Breast epithelium (tissue), 4 donors: ENCODE measurements at places on chromosomes 6 and 20. TPM values are rescaled to one million over a fixed set of nuclear protein-coding genes. Genes with fewer than 3 reads are reported as not detected.

DNA sequence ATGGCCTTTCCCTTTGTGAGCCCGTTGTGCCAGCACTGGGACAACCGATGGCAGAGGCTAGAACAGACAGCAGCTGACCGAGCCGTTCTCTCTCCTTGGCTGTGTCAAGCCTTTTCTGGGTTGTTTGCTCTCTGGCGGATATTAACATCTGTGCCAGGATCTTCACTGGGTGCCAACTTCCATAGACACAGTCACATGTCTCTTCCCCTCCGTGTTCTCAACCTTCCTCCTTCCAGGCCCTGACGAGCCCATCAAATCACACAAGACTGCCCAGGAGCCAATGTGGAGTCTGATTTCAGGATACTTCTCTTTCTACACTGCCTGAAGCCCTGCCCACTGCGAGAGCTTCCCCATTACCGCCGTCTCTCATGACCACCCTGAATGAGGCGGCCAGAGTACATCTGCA lies 111.0 kb upstream of the RALGAPA2 start:
- no peak for DNase-seq
- H3K4me3 ChIP-seq: no peak overlapping the region
- no peak overlapping the region for H3K27ac ChIP-seq
- no peaks in the 10 kb centered on the region for H3K27me3 ChIP-seq
- no peaks in the 10 kb centered on the region for H3K36me3 ChIP-seq
- no peaks in the 10 kb centered on the region for H3K4me1 ChIP-seq

DNA sequence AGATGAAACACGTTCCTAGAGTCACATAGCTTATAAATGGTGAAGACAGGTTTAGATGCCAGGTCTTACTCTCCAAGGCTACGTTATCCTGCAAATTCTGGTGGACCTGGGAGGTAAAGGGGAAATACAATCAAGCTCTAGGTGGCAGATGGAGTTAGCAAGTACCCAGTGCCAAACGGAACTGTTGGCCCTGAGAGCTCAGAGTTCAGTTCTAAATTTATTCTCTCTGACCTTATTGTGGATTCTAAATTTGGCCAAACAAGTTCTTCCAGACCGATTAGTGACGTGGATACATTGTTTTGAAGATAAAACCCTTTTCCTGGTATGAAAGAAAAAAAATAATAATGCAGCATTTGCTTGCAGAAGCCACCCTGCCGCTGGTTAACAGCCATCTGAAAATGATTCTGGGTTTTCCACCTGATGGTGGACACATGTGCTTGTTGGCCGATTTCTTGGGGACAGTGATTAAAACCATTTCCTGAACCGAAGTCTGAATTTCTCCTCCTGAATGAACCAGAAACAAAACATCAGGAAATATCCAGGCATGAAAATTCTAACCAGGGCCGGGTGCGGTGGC lies 32.5 kb downstream of the RIPOR3 start:
- H3K4me1 ChIP-seq: peaks cover 18% of the 10 kb centered on the region
- H3K27ac ChIP-seq: peak overlapping the region; percentile 92
- no peak for DNase-seq
- no peaks in the 10 kb centered on the region for H3K27me3 ChIP-seq
- H3K36me3 ChIP-seq: no peaks in the 10 kb centered on the region

DNA sequence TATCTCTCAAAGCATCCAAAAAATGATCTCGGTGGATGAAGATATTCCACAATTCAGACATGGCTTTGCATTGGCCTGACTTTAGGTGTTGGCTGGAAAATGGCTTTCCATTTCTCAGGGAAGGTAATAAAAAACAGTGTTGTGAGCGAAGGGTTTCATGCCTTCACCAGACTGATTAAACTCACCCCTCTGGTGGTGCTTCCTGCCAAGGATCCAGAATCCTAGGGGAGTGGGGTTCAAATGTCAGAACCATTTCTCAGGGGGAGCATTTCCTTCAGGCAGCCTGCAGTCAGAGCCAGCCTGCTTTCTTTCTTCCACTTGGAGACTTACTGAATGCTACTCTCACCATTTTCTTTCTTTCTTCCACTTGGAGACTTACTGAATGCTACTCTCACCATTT lies 45.7 kb upstream of the SMIM28 start:
- H3K27ac ChIP-seq: no peak overlapping the region
- DNase-seq: no peak

GRCh38 chr6:37667050-37667814 lies 30.5 kb downstream of the MDGA1 start:
- no peak overlapping the region for H3K4me3 ChIP-seq
- no peaks in the 10 kb centered on the region for H3K4me1 ChIP-seq
- DNase-seq: no peak
- H3K36me3 ChIP-seq: no peaks in the 10 kb centered on the region

- H3K27ac ChIP-seq: no peak overlapping the region
- no peak for DNase-seq
- no peaks in the 10 kb centered on the region for H3K4me1 ChIP-seq
- peaks cover 10% of the 10 kb centered on the region for H3K36me3 ChIP-seq
- H3K27me3 ChIP-seq: no peaks in the 10 kb centered on the region
Observed at GRCh38 chr6:70586114-70586513, 19.4 kb downstream of the SDHAF4 start.

The XKR7 gene
- not detected for total RNA-seq

DNA sequence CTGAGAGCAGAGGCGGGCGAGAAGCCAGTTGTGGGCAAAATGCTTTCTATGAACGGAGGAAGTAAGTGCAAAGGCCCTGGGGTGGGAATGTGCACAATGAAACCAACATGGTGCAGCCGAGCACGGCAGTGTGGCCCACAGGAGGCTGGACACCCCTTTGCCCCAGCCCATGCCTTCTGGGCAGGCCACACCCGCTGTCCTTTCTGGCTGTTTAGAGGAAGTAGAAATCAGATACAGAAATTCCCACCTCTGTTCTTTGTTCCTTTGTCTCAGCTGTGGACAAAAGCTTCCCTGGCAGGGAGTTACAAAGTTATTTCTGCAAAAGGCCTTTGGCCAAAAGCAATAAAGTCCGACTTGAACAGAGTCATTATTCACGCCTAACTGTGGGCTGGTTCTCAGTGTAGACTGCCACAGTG lies 11.9 kb downstream of the SULF2 start:
- no peaks in the 10 kb centered on the region for H3K36me3 ChIP-seq
- no peaks in the 10 kb centered on the region for H3K27me3 ChIP-seq
- no peak for DNase-seq
- peak overlapping the region; percentile 77 for H3K27ac ChIP-seq
- peak overlapping the region; percentile 43 for H3K4me3 ChIP-seq

GRCh38 chr6:39224523-39225182 lies 4.6 kb downstream of the KCNK5 start:
- H3K4me1 ChIP-seq: no peaks in the 10 kb centered on the region
- H3K36me3 ChIP-seq: no peaks in the 10 kb centered on the region
- DNase-seq: no peak
- H3K4me3 ChIP-seq: no peak overlapping the region

DNA sequence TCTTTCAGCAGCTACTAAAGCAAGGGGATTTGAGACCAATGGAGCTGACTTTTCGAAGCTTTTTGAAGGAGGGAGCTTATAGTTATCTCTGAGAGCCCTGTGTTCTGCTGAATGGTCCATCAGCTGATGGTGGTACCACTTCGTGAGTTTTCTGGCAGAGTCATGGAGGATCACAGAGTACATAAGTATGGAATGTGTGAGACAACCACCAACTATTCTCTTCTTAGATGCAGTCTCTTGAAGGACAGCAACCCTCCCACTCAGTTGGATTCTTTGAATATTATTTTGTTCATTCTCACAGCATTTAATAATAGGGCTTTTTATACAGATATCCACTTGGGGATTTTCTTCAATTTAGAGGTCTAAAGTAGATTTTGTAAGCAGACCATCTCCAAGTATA lies 75.3 kb downstream of the ELOVL2 start:
- no peak overlapping the region for H3K27ac ChIP-seq
- H3K27me3 ChIP-seq: no peaks in the 10 kb centered on the region
- no peaks in the 10 kb centered on the region for H3K36me3 ChIP-seq
- no peak overlapping the region for H3K4me3 ChIP-seq
- DNase-seq: no peak

The TMEM170B gene
- total RNA-seq: 15.2 TPM

- no peaks in the 10 kb centered on the region for H3K36me3 ChIP-seq
- H3K4me1 ChIP-seq: peaks cover 8% of the 10 kb centered on the region
- peak overlapping the region; percentile 46 for H3K27ac ChIP-seq
- no peak overlapping the region for H3K4me3 ChIP-seq
Observed at GRCh38 chr6:136284909-136285308, 4.7 kb downstream of the BCLAF1 start.

DNA sequence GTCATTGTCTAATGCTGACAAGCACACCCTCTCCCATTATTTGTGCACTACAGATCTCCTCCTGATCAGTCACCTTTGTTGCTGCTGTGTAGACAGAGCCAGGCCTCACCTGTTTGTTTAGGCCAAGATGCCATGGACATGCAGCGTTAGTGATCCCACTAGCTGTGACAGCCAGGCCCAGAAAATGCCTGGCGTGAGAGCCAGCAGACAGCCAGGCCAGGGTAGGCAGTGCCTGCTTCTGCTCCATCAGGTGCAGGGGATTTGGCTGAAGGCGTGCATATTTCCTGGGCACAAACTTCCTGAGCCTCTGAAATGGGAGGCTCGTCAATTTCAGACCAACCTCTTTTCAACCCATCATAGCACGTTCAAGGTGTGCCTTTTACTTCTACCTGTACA lies 27.3 kb downstream of the MANBAL start:
- H3K4me1 ChIP-seq: peaks cover 11% of the 10 kb centered on the region
- peak overlapping the region; percentile 95 for H3K27ac ChIP-seq
- no peak overlapping the region for H3K4me3 ChIP-seq
- H3K36me3 ChIP-seq: no peaks in the 10 kb centered on the region
- no peaks in the 10 kb centered on the region for H3K27me3 ChIP-seq

DNA sequence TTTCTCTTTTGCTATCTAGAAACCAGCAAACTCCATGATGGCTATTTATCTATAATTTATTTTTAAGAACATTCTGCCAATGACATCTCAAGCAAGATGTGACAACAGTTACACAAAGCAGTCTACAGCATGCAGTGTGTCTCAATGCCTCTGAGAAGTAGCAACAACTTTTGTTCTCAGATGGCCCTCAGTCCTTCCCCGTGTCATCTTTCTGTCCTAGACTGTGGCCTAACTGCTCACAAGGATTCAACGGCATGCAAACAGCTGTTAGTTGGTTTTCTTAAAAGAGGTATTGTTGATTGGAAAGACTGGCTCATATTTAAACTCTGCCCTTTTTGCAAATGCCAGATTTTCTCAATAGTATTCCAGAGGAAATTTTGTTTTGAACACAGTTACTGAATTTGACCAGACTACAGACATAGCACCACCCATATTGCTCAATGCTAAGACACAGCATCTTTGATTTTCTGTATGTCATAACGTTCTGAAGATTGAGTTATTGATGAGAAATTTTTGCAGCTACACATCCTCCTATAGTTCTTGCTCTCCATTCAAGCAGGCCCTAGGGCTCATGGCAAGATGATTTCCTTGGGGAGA lies 26.1 kb upstream of the F13A1 start:
- H3K27me3 ChIP-seq: no peaks in the 10 kb centered on the region
- no peaks in the 10 kb centered on the region for H3K36me3 ChIP-seq
- no peak overlapping the region for H3K4me3 ChIP-seq
- H3K27ac ChIP-seq: no peak overlapping the region
- H3K4me1 ChIP-seq: no peaks in the 10 kb centered on the region

DNA sequence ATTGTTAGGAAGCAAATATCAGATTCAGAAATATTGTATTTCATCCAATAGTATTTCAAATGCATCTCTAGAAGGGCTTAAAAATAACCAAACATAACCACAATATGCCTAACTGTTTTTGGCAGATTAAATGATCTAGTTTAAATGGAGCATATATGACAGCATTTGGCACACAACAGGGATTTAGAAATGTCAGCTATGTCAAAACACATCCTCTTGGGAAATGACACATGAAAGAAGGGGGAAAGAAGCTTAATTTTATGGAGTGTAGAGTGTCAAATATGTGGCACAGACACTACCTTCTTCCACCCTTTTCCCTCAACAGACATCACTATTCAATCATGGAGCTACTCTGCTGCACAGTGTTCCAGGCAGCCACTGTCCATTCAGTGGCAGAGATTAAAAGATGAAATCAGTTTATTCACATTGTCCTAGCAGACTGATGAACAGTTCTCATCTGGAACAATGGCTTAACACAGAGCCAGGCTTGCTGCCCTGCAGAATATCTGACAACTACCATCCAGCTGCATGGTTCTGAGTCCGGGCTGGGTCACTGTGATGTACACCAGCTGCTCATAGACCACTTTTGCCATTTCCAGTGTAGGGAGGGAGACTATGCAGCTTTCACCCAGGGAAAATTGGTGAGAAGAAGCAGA lies 349.8 kb downstream of the DHX35 start:
- H3K4me1 ChIP-seq: no peaks in the 10 kb centered on the region
- H3K36me3 ChIP-seq: no peaks in the 10 kb centered on the region
- no peak overlapping the region for H3K27ac ChIP-seq
- no peak overlapping the region for H3K4me3 ChIP-seq
- no peak for DNase-seq

The CBLN4 gene
- 1.0 TPM for total RNA-seq
